ENCODE measurements at places on chromosomes 6 and 20.

- peak; percentile 45 for DNase-seq
Observed at GRCh38 chr20:17843246-17844132, 125.1 kb downstream of the SNX5 start.

DNA sequence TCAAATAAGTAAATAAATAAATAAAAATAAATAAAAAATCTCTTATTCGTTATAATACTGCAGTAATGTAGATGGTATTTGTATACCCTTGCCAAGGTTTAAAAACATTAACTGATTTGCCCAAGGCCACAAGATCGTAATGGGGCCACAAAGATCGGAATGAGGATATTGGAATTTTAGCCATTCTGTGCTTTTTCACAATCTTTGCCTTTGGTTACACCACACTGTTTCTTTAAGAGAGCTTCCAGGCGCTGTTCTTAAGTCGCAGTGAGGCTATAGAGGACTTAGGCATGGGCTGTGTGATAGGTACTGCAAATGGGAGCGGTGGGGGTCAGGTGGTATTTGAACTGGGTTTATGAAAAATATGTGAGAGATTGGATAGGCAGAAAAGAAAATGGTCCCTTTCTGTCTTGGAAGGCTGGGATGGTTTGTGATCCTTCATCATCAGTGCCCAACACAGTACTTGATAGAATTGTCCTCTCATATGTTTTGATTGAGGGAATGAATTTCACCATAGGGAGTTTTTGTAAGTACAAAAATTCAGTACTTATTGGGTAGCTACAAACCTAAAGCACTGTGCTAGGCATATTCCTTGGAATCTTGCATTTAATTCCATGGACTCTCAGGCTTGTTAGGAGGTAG is 1.4 kb downstream of the NUS1 start:
- no peak for DNase-seq

GRCh38 chr6:118171852-118172251 is 264.8 kb downstream of the SLC35F1 start:
- no peak for DNase-seq

- DNase-seq = no peak
Observed at GRCh38 chr6:36020154-36020553, 4.3 kb downstream of the SLC26A8 start.

DNA sequence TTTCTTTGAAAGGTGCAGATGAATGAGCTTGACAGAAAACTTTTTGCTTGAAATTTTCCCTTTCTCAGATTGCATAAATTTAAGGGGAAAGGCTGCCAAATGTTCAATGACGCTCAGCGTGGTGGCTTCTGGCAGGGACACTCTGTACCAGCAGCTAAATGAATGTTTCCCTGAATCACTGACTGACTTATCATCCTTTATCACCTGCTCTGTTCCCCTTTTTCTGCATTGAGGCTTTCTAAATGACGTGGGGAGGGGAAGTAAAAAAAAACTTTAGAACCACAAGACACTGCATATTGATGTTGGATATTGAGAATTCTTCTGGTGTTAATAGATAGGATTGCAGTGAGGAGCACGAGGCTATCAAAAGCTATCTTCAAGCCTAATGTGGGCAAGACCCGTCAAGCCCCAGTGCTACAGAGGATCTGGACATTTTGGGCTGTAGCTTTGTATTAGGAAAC is 46.9 kb upstream of the ENPP5 start:
- DNase-seq = no peak

DNA sequence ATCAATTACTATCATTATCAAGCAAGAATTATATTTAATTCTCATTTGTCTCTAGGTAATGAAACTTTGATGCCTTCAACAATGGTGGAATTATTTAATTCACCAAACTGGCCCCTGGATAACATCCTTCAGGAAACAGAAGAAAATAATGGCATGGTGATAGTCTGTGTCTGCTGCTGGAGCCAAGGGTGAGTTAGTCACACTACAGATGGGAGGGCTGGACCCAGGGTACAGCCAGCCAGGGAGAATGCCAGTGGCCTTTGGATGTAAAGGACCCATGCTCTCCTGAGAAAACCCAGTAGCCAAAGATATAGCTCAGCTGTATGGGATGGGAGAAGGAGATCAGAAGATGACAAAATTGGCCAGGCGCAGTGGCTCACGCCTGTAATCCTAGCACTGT is 60.0 kb upstream of the CNKSR3 start:
- DNase-seq = no peak

DNA sequence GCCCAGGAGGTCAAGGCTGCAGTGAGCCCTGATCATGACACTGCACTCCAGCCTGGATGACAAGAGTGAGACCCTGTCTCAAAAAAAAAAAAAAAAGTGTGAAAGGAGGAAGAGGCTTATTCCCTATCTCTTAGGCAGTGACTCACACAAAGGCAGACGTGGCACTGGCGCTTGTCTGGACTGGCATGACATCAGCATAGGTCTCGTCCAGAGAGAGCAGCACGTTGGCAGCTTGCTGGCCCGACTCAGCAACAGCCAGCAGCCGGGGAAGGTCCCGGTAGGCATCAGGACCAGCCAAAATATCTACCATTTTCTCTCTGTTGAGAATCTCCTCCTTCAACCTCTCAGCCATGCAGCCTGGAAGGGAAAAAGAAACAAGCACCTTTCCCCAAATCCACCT is 14.1 kb downstream of the CDK5RAP1 start:
- DNase-seq = no peak

DNA sequence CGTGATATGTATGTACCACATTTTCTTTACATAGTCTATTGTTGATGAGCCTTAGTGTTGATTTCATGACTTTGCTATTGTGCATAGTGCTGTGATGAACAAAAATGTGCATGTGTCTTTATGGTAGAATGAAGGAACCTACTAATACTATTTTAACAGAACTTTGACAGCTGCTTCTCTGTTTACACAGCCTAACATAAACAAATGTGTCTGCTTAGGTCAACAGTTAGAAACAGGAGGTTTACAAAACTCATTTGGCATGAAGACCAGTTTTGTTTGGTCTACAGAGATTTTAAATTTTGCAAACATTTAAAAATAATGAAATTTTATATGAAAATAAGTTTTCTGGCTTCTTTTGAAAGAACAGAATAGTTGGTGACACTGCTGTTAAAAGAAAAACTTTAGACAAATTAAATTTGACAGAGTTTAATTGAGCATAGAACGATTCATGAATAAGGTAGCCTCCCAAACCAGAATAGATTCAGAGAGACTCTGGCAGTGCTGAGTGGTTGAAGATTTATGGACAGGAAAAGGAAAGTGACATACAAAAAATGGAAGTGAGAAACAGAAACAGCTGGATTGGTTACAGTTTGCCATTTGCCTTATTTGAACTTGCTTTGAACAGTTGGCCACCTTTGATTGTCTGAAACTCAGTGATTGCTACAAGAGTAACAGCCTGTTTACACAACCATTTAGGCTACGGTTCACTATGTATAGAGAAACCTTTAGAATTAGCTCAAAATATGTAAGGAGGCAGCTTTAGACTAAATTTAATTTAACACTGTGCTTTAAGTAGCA is 715.8 kb upstream of the HS3ST5 start:
- DNase-seq = no peak
